Kidney (tissue), 22 donors: ENCODE measurements at places on chromosomes 2 and 18.
A peak's percentile ranks its signal among the peaks of the same experiment; 100 is the strongest.

GRCh38 chr2:170088776-170089175 lies 89.2 kb upstream of the MYO3B start:
- no peak for DNase-seq

GRCh38 chr2:100964222-100964621 lies 37.9 kb upstream of the RPL31 start:
- no peak for DNase-seq

- peak; percentile 74 for DNase-seq
Observed at GRCh38 chr2:5692561-5693286, 540 bp downstream of the SOX11 start.

GRCh38 chr18:28043631-28044030 lies 133.3 kb downstream of the CDH2 start:
- peak; percentile 29 for DNase-seq

DNA sequence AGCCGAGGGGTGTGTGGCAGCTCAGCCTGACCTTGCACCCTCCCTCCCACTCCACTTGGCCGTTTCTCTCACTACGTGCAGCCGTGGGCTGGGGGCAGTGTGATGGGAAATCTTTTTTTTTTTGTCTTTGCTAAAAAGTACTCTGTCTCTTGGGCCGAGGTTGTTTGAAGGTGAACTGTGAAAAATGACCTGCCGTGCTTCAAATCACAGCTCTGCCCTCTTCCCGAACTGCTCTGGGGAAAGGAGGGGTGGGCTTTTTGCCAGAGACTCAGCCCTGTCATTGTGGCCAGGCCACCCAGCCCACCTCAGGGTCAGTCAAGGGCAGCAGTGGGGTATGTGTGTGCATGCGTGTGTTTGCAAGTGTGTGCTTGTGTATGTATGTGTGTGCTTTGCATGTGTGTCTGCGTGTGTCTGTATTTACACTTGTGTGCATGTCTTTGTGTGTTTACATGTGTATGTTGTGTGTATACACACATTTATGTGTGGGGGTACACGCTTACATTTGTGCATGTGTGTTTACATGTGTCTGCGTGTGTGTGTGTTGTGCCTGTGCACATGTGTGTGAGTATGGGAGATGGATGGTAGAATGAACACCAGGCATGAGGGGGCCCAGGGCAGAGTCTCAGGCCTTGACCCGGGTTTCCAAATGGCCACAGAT lies 61.3 kb upstream of the HAAO start:
- DNase-seq, result no peak

DNA sequence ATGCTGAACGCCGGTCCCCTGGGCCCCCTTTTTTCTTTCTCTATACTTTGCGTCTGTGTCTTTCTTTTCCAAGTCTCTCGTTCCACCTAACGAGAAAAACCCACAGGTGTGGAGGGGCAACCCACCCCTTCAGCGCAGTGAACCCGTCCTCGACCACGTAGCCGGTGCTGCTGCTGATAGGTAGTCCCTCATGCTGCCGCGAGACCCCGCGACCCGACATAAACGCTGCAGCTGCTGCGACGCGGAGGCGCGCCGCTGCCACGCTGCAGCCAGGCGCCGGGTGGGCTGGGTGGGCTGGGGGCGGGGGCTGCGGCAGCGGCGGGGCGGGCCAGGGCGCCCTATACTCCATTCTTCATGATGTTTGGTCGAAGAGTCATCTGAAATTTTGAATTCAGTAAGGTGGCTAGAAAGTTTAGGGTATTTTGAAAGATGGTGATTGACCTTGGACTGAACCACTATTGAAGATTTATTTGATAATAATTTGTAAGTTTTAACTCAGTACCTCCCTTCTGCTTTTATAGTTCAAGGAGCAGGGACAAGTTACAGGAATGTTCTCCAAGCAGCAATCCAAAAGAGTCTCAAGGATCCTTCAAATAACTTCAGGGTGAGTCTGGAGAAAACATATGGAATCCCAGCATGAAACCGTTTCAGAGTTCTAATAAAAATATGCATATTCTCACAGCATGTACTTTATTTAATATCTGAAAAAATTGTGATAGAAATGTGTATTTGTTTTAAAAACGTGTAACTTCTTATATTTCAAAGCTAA lies 24.1 kb downstream of the CFLAR start:
- DNase-seq, result peak; percentile 31

- no peak for DNase-seq
Observed at GRCh38 chr18:34956663-34957062, 84.5 kb upstream of the MAPRE2 start.

GRCh38 chr2:126886211-126886915 lies 12.3 kb upstream of the TEX51 start:
- DNase-seq, result peak; percentile 87

GRCh38 chr18:57664568-57665165 lies 43.0 kb upstream of the NARS1 start:
- DNase-seq, result no peak

GRCh38 chr2:150695451-150696135 lies 208.1 kb upstream of the RND3 start:
- no peak for DNase-seq

DNA sequence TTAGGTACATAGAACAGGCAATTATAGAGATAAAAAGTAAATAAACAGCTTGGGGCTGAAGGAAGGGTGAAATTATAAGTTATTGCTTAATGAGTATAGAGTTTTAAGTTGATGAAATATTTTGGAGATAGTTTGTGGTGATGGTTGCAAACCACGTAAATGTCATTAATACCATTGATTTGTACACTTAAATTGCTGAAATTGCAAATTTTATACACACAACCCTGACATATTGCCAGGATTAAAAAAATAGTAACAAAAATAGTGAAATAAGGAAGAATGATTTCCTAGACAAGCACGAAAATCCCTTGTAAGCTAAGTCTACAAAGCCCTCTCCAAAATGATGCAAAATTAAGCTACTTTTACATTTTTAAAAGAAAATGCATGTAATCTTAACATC lies 46.2 kb upstream of the RAB6D start:
- no peak for DNase-seq

DNA sequence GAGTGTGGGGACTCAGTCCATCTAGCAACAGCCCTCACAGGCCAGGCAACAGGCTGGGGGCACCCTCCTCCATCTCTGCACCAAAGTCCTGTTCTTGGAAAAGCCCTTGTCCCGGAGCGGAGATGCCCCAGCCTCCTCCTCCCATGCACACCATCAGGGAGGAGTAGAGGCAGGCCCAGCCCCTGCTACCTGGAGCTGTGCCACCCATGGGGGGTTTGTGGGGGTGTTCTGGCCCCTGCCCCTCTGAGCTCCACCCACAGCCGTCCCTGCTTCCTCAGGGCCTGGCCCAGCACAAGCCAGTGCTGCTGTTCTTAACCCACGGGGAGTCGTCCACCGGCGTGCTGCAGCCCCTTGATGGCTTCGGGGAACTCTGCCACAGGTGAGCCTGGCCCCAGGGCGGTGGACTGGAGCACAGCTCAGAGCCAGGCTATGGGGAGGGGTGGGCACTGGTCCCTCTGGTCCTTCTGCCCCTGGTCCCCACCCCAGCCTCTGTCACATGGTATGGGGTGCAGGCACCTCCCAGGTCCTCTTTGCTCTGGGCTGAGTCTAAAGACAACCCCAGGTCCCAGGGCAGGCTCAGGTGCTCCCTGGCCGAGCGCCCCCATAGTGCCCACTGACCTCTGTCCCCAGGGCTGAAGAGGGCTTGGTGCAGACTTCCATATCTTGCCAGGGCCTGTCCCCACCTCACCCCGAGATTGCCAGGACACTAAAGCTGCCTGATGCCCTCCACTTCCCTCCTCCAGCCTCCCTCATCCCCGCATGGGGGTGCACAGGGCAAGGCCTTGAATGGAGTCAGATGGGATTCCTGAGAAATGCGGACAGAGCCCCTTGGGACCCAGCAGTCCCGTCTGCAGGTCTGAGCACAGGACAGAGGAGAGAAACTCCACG lies 2.7 kb downstream of the AGXT start:
- DNase-seq, result no peak

GRCh38 chr2:70046534-70046933 lies 40.7 kb upstream of the PCBP1 start:
- DNase-seq, result no peak

DNA sequence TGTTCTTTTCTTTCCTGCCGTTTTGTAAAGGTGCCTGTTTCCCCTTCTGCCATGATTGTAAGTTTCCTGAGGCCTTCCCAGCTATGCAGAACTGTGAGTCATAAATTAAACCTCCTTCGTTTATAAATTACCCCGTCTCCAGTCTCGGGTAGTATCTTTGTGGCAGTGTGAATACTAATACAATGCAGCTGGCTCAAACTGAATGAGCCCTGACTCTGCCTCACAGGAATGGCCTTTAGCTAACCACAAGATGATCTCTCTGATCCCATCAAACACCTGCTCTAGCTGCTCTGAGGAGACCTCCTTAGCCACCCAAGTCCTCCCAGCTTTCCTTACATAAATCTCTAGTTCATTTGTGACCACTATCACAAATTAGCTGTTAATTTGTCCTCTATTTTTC lies 41.5 kb upstream of the CAB39 start:
- no peak for DNase-seq

DNA sequence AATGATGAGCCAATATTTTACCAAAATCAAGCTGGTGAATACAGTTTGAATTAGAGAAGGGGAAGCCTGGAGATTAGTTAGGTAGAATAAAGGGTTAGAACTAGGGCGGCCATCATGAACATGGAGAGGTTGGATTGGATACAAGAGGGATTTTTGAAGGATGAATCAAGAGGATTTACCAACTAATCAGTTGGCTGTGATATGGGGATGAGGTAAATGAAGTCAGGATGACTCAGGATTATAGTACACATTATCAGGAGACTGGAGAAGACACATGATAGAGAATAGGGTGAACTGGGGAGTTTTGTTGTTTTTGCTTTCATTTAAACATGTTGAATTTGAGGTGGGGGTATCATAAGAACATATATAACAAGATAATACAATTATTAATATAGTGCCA lies 73.8 kb upstream of the PROKR1 start:
- no peak for DNase-seq

- DNase-seq, result peak; percentile 46
Observed at GRCh38 chr2:196987649-196988364, 61.3 kb upstream of the PGAP1 start.

DNA sequence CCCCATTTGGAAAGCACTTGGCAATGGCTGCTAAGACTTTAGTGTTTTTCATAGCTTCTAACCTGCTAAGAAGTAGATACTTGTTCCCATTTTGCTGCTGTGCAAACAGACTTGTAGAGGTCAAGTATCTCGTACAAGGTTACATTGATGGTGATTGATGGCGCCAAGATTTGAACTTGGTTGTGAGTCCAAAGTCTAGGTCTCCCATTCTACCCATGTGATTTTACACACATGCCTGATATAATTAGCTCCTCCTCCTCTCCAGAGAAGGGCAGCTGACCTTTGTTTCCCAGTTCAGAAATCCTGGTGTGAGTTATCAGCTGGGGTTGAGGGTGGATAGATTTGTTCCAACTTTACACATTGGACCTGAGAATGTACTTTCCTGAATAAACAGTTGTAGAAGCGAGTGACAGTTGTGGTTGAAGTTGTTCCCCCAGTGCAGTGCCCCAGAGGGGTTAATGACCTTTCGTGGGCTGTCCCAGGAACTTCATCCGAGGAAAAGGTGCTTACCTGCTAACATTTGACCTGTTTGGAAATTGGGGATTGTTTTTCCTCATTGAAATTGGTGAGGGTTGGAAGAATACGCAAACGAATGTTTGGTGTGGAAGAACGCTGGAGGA lies 10.4 kb downstream of the TCF7L1 start:
- DNase-seq, result no peak

- DNase-seq, result peak; percentile 87
Observed at GRCh38 chr2:7097353-7097895, 180.2 kb downstream of the RNF144A start.

- peak; percentile 91 for DNase-seq
Observed at GRCh38 chr18:3450012-3450798, at the start of gene TGIF1. Gene TGIF1, plus strand, starts transcription at chr18:3450172. Its CDS starts 318 bp downstream, at chr18:3450490.

GRCh38 chr2:10392951-10393639 lies 55.0 kb downstream of the ODC1 start:
- DNase-seq, result no peak

- DNase-seq, result no peak
Observed at GRCh38 chr2:224850081-224850480, 133.9 kb upstream of the CCDC195 start.

GRCh38 chr2:62426154-62426912 lies 79.7 kb downstream of the TMEM17 start:
- no peak for DNase-seq

GRCh38 chr18:28777756-28778155 lies 600.8 kb upstream of the CDH2 start:
- DNase-seq, result no peak

- DNase-seq, result no peak
Observed at GRCh38 chr2:71689968-71690834, 236.8 kb downstream of the DYSF start.
